HS-5 (cell line): ENCODE measurements at places on chromosomes 3 and 15.

DNA sequence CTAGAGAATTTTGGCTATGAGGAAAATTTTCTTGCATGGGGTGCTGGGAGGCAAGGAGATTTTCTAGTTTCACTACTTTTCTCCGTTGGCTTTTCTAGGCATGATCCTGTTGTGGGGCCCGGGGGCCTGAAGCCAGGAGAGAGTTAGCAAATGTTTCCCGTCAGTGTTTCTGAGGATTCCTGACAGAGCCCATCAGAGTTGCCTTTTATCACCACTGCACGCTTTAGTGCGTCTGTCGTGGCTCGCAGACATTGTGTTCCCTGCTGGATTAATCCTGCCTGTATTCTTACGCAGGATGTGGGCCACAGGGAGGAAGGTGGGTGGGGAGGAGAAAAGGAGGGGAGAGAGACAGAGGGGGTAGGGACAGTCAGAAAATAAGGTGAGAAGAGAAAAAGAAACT lies 18.1 kb upstream of the BOC start:
- DNase-seq: no peak

DNA sequence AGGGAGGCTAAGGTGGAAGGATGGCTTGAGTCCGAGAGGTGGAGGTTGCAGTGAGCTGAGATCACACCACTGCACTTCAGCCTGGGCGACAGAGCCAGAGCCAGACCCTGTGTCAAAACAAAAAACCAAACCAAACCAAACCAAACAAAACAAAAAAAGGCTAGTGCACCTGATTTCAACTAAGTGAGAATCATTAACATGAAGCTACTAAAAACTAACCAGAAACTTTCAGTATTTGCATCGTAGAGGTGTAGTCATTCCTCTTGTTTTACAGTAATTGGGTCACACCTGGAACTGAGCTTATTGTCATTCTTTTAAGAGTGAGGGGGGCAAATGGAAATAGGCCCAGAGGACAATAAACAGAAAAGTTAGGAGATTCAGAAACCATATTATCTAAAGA lies 58.5 kb downstream of the ST6GAL1 start:
- DNase-seq: no peak

- DNase-seq: no peak
Observed at GRCh38 chr3:171700157-171700556, 110.1 kb downstream of the PLD1 start.

GRCh38 chr3:36813305-36813704 lies 49.0 kb upstream of the DCLK3 start:
- no peak for DNase-seq

DNA sequence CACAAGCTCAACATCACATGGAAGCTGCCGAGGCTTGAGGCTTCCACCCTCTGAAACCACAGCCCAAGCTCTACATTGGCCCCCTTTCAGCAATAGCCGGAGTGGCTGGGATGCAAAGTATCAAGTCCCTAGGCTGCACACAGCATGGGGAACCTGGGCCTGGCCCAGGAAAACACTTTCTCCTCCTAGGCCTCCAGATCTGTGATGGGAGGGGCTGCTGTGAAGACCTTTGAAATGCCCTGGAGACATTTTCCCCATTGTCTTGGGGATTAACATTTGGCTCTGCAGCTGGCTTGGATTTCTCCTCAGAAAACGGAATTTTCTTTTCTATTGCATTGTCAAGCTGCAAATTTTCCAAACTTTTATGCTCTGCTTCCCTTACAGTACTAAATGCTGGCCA lies 18.2 kb downstream of the HRG start:
- no peak for DNase-seq

DNA sequence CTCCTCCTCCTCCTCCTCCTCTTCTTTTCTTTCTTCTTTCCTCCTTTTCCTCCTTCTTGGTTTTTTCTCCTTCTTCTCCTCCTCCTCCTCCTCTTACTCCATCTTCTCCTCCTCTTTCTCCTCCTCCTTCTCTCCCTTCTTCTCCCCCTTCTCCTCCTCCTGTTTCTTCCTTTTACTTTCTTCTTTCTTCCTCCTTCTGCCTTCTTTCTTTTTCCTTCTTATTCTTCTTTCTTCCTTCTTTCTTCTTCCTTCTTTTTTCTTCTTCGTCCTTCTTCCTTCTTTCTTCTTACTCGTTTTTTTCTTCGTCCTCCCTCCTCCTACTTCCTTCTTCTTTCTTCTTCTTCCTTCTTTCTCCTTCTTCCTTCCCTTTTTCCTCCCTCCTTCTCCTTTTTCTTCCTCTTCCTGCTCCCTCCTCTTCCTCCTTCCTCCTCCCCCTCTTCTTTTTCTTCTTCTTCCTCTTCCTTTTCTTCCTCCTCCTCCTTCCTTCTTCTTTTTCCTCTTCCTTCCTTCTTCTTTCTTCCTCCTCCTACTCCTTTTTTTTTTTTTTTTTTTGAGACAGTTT lies 92.1 kb downstream of the SLMAP start:
- DNase-seq: no peak

DNA sequence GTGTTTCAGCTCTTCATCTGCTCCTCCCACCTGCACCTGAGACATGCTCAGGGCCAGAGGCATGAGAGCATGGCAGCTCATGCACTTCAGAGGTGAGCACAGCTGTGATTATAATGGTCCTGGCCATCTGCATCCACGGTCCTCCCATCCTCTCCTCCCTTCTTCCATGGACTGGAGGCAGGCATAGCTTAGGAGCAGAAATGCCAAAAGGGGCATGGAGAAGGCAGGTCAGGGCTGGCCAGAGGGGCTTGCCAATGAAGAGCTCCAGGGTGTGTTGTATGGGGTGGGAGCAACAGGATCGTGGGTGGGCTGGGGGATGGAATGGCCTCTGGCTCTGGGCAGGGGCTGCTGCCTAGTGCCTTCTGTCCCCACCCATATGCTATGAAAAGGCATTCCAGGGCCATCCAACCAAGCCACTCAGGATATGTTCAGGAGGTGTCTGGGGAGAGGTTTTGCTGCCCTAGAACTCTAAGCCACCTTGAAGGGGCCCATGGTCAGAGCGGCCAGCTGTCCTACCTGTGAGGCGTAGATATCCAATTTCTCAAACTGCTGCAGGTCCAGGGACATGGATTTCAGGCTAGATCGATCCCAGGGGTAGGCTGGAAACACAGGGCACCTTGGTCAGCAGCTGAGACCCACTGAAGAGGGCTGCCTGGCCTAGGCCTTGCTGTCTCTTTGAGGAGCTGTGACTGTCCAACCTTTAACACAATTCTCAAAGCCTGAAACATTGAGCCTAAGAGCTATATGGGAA lies 26.1 kb downstream of the KY start:
- no peak for DNase-seq

GRCh38 chr3:54665016-54665600 lies 262.8 kb downstream of the LRTM1 start:
- no peak for DNase-seq

GRCh38 chr3:39638301-39638700 lies 170.8 kb downstream of the MOBP start:
- DNase-seq: no peak

- no peak for DNase-seq
Observed at GRCh38 chr15:72912996-72913395, 129.4 kb upstream of the ADPGK start.

GRCh38 chr3:55183201-55183600 lies 255.3 kb upstream of the LRTM1 start:
- no peak for DNase-seq

DNA sequence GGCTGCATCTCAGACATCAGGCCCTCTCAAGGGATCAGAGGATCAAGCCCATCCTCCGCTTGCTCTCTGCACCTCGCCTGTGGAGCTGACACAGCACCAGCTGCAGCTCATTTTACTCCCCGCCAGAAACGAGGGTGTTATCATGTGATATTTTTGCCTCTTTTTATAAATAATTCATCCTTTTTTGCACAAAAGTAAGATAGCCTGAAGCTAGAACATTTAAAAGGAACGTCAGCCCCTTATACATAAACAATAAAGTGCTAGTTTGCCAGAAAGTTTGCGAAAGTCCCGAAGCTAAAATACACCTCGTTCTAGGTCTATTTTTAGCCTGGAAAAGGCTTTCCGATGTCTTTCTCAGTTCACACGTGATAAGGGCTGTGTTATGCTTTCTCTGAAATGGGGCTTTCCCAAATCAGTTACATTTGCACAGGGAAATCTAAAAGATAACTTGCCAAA lies 9.6 kb upstream of the FAM174B start:
- no peak for DNase-seq

- no peak for DNase-seq
Observed at GRCh38 chr3:23865595-23866396, 51.0 kb downstream of the NKIRAS1 start.

DNA sequence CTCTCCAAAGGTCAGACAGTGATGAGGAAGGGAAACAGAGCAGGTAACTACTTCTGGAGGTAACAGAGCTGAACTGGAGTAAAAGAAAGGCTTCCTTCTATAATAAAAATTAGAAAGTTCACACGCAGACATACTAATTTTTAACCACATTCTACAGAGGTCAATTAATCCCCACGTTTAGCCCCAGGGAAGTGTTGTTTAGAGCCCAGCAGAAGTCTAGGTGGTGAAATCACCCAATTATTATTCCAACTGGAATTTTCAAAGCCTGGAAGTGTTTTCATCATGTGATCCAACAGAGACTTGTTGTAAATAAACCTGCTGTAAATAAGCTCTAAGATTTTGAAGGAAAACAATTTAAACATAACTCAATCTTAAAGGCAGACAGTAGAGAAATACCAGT lies 6.8 kb downstream of the ALDH1A2 start:
- no peak for DNase-seq

DNA sequence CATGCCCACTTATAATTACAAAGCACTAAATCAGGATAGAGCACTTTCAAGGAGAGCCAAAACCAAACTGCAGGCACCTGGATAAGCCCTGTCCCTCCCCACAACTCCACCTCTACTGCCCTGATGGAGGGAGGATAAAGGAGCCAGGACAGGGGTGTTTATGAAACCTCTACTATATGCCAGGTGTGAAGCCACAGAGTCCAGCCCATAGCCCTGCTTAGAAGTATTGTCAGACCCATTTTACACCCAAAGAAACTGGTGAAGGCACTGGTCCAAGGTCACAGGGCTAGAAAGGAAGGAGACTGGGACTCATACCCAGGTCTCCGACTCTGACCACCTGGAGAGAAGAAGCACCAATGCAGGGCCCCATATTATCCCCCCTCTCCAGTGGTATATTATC lies 48.7 kb downstream of the SH3BP5 start:
- DNase-seq: no peak

GRCh38 chr3:146529021-146529420 lies 15.4 kb downstream of the PLSCR1 start:
- DNase-seq: no peak

DNA sequence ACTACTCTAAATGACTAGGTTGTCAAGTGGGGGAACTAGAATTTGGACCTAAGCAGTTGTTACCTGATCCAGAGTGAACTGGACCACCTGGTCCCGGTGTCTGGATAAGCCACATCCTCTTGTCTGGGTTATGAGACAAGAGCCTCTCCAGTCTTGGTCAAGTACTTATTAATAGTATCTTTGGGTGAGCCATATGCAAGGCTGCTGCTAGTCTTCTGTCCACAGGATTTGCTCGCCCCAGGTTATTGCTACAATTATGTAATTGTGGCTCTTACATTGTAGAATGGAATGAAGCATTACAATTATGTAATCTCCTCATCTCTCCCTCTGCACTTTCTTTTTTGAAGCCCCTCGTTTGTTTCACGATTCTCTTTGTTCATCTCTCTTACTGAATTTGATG lies 24.0 kb upstream of the AGBL1 start:
- DNase-seq: no peak

GRCh38 chr15:100671858-100672543 lies 69.6 kb downstream of the ASB7 start:
- DNase-seq: no peak

DNA sequence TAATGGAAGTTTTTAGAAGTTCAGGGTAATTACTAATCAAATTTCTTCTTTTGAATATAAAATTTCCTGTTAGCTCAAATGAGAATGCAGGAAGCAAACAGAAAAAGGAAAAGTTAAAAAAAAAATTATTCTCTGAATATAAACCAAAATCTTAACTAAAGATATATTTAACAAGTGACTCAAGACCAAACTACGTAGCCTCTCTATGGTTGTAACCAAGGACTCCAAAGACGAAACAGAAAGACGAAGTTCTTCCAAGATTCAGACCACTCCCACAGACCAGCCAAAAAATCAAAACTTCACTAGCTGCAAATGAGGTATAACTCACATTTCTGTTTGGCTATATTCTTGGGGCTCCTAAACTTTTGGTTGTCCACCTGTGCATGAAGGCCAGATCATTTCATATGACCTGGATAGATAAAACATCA lies 846.5 kb upstream of the ALCAM start:
- DNase-seq: no peak

DNA sequence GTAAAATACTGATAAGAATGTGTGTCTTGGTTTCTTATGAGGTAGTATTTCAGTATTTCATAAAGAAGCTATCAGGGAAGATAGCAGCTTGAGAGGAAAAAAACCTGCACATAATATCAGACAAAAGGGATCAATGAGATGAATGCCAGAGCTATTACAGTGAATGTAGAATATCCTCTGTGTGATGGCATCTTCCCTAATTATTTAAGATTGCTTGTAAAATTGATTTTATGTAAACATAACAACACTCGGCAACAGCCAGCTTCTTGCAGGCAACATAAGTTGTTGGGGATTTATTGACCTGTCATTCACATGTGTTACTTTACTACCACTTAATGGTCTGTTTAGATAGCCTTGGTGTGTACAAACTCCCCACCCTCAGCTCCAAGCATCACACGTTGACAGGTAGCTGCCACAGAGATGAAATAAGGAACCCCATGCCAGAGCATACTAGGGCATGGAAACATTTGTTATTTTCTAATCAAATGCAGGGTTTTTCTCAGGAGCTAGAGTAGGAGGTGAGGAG lies 49.2 kb upstream of the RARB start:
- DNase-seq: no peak

DNA sequence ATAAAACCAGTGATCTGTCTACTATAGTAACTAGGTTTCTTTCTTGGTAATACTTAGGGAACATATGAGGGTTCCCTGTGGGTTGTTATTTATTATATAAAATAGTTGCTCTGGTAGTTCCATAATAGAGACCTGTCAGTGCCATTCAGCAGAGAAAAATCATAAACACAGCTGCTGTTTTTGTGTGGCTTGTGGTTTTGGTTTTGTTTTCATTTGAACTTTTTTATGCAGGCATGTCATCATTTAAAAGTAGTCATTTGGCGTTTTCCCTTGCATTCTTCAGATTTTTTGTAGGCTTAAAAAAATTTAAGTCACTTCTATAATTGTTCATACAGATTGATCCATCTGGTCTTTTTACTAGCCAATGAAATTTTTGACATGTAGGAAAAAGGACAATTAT lies 47.9 kb downstream of the PIK3CA start:
- peak; percentile 63 for DNase-seq

DNA sequence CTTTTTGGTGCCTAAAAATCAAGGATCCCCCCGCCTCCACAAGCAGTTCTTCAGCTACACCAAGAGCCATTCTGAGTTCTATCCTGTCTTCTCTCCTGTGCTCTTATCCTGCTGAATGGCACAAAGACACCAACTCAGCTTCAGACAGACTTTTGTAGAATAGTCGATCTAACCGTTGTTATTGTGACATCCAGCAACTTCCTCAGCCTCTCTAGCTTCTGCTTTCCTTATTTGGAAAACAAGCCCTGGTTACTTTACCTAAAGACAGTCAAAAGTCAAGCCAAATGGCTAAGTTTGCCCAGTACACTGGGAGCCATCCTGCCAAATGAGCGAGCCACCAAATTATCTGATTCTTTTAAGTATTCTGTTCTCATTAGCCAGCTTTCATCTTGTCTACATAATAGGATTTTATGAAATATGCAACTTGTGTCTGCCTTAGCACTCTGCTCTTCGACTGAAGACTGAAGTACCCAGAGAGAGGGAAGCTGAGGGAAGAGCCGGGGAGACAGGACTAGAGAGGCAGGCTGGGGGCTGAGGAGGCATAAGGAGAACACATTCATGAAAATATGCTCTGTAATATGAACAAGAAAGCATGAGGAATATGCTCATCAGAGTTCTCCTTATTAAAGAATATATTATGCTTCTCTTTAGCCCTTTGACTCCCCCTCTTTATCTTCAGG lies 35.1 kb downstream of the LYZL4 start:
- no peak for DNase-seq
